ENCODE measurements at places on chromosomes 16 and 17.

GRCh38 chr17:77959926-77960521 lies 1.5 kb downstream of the TNRC6C start:
- H3K36me3 ChIP-seq: peaks cover 9% of the 10 kb centered on the region
- H3K4me1 ChIP-seq: peaks cover 56% of the 10 kb centered on the region
- H3K27ac ChIP-seq: peak overlapping the region; percentile 82
- H3K27me3 ChIP-seq: peaks cover 24% of the 10 kb centered on the region
- H3K4me3 ChIP-seq: peak overlapping the region; percentile 86
- peak; percentile 56 for DNase-seq

GRCh38 chr17:15650741-15651582 lies 31.5 kb upstream of the FBXW10B start:
- no peak for DNase-seq
- H3K27me3 ChIP-seq: no peaks in the 10 kb centered on the region
- H3K27ac ChIP-seq: peak overlapping the region; percentile 28
- peaks cover 18% of the 10 kb centered on the region for H3K4me1 ChIP-seq

DNA sequence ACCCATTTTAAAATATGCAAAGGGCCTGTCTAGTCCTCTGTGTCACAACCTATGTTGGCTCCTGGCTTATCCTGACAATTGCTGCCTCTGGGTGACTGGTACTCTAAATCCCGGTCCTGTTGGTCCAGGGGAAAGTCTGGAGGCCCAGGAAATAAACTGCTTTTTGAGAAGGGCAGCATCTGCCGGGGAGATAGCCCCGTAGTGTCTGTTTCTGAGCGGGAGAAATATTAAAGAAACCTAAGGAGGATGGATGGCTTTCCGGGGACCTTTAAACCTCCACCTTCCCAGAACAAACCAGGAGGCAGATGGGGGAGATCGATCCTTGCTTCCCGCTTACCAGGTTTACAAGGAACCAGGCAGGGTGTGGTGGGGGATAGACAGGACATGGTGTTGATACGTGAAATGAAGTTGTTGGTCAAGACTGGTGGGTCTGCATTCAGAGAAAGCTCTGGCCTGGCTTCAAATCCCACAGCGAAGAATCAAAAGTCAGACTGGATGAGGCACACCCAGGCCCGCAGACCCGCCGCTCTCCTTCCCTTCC lies 3.8 kb downstream of the HOXB2 start:
- H3K36me3 ChIP-seq: peaks cover 24% of the 10 kb centered on the region
- peaks cover 73% of the 10 kb centered on the region for H3K27me3 ChIP-seq
- H3K4me3 ChIP-seq: peak overlapping the region; percentile 100
- no peak for DNase-seq

DNA sequence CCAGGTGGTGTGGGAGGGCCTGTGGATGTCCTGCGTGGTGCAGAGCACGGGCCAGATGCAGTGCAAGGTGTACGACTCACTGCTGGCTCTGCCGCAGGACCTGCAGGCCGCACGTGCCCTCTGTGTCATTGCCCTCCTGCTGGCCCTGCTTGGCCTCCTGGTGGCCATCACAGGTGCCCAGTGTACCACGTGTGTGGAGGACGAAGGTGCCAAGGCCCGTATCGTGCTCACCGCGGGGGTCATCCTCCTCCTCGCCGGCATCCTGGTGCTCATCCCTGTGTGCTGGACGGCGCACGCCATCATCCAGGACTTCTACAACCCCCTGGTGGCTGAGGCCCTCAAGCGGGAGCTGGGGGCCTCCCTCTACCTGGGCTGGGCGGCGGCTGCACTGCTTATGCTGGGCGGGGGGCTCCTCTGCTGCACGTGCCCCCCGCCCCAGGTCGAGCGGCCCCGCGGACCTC lies 798 bp downstream of the CLDN9 start:
- H3K4me3 ChIP-seq: no peak overlapping the region
- no peak overlapping the region for H3K27ac ChIP-seq
- no peak for DNase-seq
- peaks cover 14% of the 10 kb centered on the region for H3K4me1 ChIP-seq
- peaks cover 95% of the 10 kb centered on the region for H3K27me3 ChIP-seq

GRCh38 chr17:62727916-62728672 lies 80.0 kb downstream of the MARCHF10 start:
- no peak for DNase-seq
- H3K27me3 ChIP-seq: peaks cover 57% of the 10 kb centered on the region
- peaks cover 25% of the 10 kb centered on the region for H3K4me1 ChIP-seq

GRCh38 chr16:8859913-8860881 lies 8.6 kb downstream of the CARHSP1 start:
- peaks cover 44% of the 10 kb centered on the region for H3K36me3 ChIP-seq
- DNase-seq: no peak
- H3K4me3 ChIP-seq: no peak overlapping the region
- peaks cover 58% of the 10 kb centered on the region for H3K4me1 ChIP-seq
- no peaks in the 10 kb centered on the region for H3K27me3 ChIP-seq

DNA sequence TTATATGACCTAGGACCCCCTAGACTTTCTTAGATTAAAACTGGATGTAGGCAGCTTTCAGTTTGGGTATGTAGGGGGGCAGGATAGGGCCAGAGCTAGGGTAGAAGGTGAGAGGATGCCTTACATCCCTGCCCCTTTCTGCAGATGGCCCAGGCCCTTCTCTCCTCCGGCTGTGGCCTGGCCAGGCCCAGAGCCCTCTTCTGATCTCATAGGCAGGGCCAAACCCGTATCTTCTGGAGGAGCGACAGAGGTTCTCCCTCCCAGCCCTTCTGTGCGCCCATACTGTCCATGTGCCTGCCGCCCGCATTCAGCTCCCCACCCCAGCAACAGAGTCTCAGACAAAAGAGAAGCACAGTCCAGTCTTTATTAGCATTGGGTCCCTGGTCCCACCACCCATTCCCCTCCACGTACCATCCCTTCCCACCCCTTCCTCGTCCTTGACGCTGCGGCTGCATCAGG lies 2.0 kb upstream of the TSPOAP1 start:
- H3K4me3 ChIP-seq: peak overlapping the region; percentile 99
- H3K36me3 ChIP-seq: peaks cover 47% of the 10 kb centered on the region
- peaks cover 33% of the 10 kb centered on the region for H3K4me1 ChIP-seq
- DNase-seq: peak; percentile 40
- peak overlapping the region; percentile 99 for H3K27ac ChIP-seq

DNA sequence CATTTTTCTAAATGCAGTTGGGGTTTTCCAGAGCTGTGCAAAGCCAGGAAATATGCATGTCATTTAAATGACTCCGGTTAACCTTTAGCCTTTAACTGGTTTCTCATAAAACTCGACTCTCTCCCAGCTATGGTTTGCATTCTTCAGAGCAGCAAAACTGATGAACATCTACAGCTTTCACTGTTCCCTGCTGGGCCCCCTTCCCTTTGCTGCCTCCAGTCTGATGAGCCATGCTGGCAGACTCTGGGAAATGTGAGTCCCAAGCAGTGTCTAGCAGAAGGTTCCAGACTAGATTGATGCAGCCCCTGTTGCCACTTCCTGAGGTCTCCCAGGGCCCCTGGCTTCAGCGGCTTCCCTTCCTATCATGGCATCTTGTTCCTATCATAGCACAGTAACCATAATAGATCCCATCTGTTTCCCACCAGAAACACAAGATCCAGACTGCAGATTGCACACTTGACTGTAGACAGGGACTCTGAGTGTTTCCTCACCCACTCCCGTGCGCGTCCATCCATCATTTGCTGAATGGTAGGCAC lies 135.4 kb downstream of the CLEC16A start:
- DNase-seq: no peak
- H3K36me3 ChIP-seq: peaks cover 50% of the 10 kb centered on the region
- peak overlapping the region; percentile 6 for H3K27ac ChIP-seq
- H3K27me3 ChIP-seq: no peaks in the 10 kb centered on the region

GRCh38 chr17:68310152-68310551 lies 18.9 kb downstream of the ARSG start:
- peak; percentile 63 for DNase-seq
- peaks cover 64% of the 10 kb centered on the region for H3K4me1 ChIP-seq
- no peaks in the 10 kb centered on the region for H3K27me3 ChIP-seq
- no peak overlapping the region for H3K4me3 ChIP-seq

GRCh38 chr17:31413874-31414549 lies 22.5 kb downstream of the RAB11FIP4 start:
- H3K36me3 ChIP-seq: no peaks in the 10 kb centered on the region
- H3K27me3 ChIP-seq: peaks cover 9% of the 10 kb centered on the region

GRCh38 chr17:41724476-41725050 lies 9.9 kb downstream of the HAP1 start:
- no peaks in the 10 kb centered on the region for H3K36me3 ChIP-seq
- no peaks in the 10 kb centered on the region for H3K4me1 ChIP-seq
- H3K4me3 ChIP-seq: no peak overlapping the region
- H3K27me3 ChIP-seq: peaks cover 25% of the 10 kb centered on the region
- H3K27ac ChIP-seq: no peak overlapping the region

DNA sequence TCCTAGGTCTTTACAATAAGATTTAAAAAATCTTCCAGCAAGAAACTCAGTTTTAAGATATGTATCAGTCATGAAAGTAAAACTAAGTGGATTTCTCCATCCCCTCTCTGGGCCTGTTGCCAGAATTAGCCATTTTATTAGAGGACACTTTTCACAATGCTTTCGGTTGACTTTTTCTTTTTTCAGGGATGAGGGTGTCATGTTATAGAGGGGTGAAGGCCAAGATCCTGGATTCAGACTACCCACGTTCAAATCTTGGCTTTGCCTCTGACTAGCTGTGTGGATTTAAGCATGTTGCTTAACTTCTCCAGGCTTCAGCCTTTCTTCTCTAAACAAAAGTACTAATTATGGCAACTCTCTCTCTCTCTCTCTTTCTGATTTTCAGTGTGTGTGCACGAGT lies 111.7 kb upstream of the COX10 start:
- H3K4me3 ChIP-seq: no peak overlapping the region
- no peak overlapping the region for H3K27ac ChIP-seq
- peaks cover 6% of the 10 kb centered on the region for H3K4me1 ChIP-seq
- no peak for DNase-seq
- no peaks in the 10 kb centered on the region for H3K36me3 ChIP-seq
- H3K27me3 ChIP-seq: no peaks in the 10 kb centered on the region

GRCh38 chr16:83136924-83137323 lies 510.2 kb downstream of the CDH13 start:
- no peaks in the 10 kb centered on the region for H3K36me3 ChIP-seq
- DNase-seq: no peak
- H3K27me3 ChIP-seq: no peaks in the 10 kb centered on the region
- H3K27ac ChIP-seq: no peak overlapping the region

GRCh38 chr17:76153202-76153601 lies 12.2 kb upstream of the FOXJ1 start:
- no peak for DNase-seq
- H3K27ac ChIP-seq: peak overlapping the region; percentile 96
- no peak overlapping the region for H3K4me3 ChIP-seq
- peaks cover 50% of the 10 kb centered on the region for H3K4me1 ChIP-seq
- peaks cover 90% of the 10 kb centered on the region for H3K36me3 ChIP-seq

GRCh38 chr17:73647301-73647695 lies 3.1 kb upstream of the SDK2 start:
- peaks cover 79% of the 10 kb centered on the region for H3K27me3 ChIP-seq
- H3K27ac ChIP-seq: no peak overlapping the region
- DNase-seq: no peak
- peaks cover 22% of the 10 kb centered on the region for H3K4me1 ChIP-seq
- no peaks in the 10 kb centered on the region for H3K36me3 ChIP-seq
- H3K4me3 ChIP-seq: no peak overlapping the region

DNA sequence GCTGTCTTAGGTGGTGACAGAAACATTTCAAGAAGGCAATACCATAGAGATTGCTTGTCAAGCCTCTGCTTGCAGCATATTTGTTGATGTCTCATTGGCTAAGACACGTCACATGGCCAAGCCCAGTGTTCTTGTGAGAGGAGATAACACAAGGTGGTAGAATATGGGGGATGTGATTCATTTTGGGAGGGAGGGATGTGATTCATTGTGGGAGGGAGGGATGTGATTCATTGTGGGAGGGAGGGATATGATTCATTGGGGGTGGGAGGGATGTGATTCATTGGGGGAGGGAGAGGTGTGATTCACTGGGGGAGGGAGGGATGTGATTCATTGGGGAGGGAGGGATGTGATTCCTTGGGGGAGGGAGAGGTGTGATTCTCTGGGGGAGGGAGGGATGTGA lies 470.5 kb upstream of the SALL1 start:
- H3K36me3 ChIP-seq: no peaks in the 10 kb centered on the region
- no peak for DNase-seq

DNA sequence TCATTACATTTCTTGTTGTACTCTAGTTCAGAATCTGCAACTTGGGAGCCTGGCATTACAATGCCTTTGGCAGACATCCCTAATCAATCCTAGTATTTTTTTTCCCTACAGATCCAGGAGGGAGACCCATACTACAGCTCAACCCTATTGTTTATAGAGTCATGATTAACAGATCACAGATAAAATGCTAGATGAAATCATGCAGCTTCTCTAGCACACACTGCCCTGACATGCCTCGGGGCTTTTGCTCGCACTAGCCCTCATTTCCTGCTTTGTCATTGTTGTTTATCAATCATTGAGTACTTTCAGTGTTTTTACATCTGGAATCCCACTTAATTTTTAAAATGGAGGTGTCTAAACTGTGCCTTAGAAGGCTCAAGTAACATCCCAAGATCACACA lies 412.5 kb downstream of the CA10 start:
- H3K4me1 ChIP-seq: no peaks in the 10 kb centered on the region
- H3K27ac ChIP-seq: no peak overlapping the region
- no peak overlapping the region for H3K4me3 ChIP-seq

- peaks cover 83% of the 10 kb centered on the region for H3K27me3 ChIP-seq
- no peak for DNase-seq
- H3K4me3 ChIP-seq: no peak overlapping the region
- peaks cover 10% of the 10 kb centered on the region for H3K4me1 ChIP-seq
- H3K27ac ChIP-seq: no peak overlapping the region
These were observed 1.2 kb downstream of the EPN3 start for GRCh38 chr17:50533720-50534148.
